HepG2 (cell line): ENCODE measurements at places on chromosomes 7 and 10.

DNA sequence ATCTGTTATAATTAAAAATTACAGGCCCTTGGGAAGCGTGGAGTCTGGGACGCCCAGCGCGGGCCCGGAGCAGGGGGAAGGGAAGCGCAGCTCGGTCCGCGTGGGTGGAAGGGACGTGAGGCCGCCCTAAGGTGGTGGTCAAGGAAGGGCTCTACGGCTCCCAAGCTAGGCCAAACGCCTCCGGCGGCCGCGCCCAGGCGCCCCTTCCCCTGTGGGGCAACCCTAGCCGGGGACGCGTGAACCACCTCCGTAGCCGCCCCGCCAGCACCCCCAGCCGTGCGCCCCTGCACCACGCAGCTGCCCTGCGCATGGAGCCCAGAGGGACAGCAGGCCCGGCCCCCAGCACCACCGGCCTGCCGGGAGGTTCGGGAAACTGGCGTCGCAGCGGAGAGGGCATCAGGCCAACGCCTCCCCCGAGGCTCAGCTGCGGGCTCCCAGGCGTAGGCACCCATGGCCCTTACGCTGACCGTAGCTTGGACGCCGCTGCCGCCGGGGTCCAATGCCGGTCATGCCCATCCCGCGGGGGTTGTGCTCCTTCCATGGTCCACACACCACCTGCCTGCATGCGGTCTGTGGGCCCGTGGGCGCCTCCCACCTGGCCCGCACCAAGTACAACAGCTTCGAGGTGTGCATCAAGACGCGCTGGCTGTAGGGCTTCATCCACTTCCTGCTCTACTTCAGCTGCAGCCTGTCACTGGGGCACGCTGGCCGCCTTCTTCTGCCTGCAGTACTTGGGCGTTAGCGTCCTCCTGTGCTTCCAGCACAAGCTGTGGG is 166.7 kb downstream of the SEPTIN7 start:
- DNase-seq: no peak

GRCh38 chr10:78436222-78436573 is 402.5 kb downstream of the RPS24 start:
- no peak for DNase-seq

DNA sequence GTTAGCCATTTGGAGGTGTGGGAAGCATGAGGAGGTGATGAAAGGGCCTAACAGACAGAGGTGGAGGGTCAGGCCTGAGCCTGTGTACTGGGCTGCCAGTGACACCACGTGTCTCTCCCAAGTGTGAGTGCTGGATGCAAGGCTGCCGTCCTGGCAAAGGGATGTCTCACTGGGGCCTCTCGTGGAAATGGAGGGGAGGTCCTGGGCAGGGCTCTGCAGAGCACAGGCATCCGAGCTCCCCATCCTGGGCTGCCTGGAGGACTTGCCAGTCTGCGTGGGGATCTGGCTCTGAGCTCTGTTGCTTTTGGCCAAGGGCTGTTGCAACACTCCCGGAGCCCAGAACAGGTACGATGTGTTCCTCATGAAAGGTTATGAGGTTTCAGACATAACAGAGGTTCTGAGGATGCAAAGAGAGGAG is 77.3 kb downstream of the GRK5 start:
- DNase-seq: no peak

DNA sequence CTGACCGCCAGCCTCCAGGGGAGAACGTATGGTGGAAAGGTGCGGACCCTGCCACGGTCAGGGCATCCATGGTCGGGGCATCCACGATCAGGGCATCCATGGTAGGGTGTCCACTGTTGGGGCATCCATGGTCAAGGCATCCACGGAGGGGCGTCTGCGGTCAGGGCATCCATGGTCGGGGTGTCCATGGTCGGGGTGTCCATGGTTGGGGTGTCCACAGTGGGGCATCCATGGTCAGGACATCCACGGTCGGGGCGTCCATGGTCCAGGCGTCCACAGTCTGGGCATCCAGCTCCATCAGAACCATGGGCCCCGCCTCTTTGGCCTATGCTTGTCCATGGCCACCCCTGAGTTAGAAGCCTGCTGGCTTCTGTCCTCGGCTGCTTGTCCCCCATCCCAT is 148.1 kb downstream of the ADARB2 start:
- DNase-seq: no peak

- DNase-seq: no peak
Observed at GRCh38 chr7:53642866-53643265, 607.4 kb downstream of the POM121L12 start.

DNA sequence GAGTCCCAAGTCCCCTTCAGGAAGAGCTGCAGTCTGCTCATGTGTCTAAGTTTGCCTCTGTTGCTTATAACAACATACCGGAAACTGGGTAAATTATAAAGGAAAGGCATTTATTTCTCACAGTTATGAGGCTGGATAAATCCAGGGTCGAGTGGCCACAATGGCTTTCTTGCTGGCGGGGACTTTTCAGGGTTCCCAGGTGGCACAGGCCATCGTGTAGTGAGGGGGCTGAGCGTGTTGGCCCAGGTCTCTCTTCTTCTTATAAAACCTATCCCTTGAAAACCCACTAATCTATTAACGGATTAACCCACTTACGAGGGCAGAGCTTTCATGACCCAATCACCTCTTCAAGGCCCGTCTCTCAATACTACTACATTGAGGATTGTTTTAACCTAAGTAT is 8.7 kb downstream of the VIPR2 start:
- no peak for DNase-seq

GRCh38 chr7:34059136-34059828 is 153.9 kb downstream of the BMPER start:
- no peak for DNase-seq

GRCh38 chr10:77027141-77027540 is 610.5 kb downstream of the KCNMA1 start:
- DNase-seq: no peak

GRCh38 chr10:74373059-74373458 is 222.0 kb downstream of the ADK start:
- no peak for DNase-seq

- no peak for DNase-seq
Observed at GRCh38 chr7:132687981-132688383, 111.7 kb upstream of the PLXNA4 start.

- DNase-seq: no peak
Observed at GRCh38 chr10:88833723-88834122, 17.9 kb downstream of the ANKRD22 start.

- DNase-seq: peak; percentile 10
Observed at GRCh38 chr7:86598311-86598710, 45.4 kb upstream of the GRM3 start.

DNA sequence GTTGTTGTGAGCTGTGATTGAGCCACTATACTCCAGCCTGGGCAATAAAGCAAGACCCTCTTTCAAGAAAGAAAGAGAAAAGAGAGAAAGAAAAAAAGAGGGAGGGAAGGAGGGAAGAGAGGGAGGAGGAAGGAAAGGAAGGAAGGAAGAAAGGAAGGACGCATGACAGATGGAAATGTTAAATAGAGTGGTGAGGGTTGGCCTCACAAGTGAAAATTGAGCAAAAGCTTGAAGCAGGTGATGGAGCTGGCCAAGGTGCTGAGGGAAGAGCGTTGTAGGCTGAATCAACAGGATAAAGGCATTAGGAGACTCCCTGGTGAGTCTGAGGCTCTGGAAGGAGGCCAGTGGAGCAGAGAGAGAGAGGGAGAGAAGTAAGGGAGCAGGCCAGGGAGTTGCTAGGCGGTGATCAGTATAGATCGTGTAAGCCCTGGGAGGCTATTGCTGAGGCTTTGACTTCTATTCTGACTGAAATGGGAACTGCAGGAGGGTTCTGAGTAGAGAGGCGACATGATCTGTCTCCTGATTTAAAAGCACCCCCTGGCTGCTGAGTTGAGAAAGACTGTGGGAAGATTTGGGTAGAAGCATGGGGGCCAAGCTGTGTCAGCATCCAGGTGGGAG is 26.5 kb upstream of the TMEM248 start:
- DNase-seq: no peak

DNA sequence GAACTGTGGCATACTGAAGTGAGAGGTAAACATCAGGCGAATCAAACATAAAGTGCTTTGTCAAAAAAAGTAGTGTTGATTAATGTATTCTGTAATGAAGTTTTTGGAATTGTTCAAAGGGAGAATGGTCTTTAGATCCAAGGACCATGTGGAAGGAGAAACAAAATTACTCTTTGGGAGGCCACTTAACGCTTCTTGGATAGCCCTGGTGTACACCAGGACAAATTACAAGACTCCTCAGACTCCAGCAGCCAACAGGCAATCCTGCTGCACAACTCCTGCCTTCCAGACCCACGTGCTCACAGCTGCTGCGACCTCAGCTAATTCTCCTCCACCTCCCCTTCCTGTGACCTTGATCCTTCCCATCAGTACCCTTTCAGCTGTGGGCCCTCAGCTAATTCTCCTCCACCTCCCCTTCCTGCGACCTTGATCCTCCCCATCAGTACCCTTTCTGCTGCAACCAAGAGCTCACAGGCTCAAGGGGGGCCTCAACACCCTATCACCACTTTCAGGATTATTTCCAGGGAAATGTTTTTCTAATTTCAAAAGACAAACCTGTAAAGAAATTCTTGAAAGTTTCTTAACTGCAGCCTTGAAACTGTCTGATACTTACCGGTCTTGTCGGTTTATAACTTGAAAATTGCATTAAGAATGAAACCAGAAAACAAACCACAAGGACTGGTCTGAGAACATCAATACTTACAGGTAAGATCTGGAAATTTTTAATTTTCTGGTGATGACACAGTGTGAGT is 29.7 kb upstream of the DDC start:
- peak; percentile 19 for DNase-seq

GRCh38 chr10:69568472-69569395 is 4.5 kb downstream of the NEUROG3 start:
- no peak for DNase-seq

DNA sequence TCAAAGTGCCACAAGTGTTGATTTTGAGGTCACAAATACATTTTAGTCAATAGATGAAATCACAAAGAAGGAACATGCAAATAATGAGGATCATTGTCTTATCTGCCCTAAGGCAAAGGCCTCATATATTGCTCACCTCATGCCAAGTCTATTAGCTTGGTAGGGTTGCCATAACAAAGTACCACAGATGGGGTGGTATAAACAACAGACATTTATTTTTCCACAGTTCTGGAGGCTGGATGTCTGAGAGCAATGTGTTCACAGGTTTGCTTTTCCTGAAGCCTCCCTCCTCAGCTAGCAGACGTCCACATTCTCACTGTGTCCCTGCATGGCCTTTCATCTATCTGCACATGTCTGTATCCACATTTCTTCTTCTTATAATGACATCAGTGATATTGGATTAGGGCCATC is 59.6 kb downstream of the RELN start:
- DNase-seq: no peak

DNA sequence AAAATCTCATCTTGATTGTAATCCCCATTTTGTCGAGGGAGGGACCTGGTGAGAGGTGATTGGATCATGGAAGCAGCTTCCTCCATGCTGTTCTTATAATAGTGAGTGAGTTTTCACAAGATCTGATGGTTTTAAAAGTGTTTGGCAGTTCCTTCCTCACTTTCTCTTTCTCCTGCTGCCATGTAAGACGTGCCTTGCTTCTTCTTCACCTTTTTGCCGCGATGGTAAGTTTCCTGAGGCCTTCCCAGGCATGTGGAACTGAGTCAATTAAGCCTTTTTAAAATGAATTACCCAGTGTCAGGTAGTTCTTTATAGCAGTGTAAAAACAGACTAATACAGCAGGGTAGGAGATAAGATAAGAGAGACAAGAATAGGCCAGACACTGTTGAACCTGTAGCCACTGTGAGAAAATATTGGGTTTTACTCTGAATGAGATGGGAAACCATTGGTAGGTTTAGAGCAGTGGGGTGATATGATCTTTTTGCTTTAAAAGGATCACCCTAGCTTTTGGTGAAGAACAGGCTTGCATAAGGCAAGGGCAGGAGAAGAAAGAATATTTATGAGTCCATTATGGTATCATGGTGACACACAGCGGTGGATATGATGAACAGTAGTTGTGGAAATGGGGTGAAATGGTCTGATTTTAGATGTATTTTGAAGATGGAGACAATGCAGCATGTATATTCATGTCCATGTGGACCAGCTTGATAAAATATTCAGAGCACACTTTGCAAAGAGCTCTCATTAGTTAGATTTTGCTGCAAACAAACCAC is 11.5 kb downstream of the OR6B1 start:
- peak; percentile 51 for DNase-seq

DNA sequence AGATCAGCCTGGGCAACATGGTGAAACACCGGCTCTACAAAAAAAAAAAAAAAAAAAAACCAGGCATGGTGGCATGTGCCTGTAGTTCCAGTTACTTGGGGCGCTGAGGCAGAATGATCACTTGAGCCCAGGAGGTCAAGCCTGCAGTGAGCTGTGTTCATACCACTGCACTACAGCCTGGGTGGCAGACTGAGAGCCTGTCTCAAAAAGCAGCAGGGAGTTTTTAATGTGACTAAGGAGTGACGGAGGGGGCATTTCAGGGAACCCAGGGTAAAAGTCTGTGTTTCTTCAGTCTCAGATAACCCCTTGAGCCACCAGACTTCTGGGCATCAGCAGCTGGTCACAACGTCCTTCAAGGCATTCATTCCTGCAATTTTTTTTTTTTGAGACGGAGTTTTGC is 2.2 kb upstream of the C10orf95 start:
- no peak for DNase-seq

DNA sequence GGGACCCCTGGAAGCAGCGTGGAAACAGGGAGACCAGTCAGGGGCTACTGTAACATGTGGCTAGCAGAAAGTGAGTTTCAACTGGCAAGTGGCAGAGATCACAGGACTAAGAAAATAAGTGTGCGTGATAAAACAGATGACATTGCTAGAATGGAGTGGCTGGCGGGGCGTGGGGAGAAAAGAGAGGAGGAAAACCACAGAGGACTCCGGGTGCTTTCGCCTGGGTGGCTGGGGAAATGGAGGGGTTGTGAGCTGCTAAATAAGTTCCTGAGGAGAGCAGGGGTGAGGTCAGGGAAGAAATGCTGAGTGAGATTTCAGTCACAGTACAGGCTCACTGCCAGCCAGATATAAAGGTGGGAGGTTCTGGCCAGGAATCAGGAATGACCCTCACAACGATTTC is 166.9 kb downstream of the MYOF start:
- DNase-seq: no peak

DNA sequence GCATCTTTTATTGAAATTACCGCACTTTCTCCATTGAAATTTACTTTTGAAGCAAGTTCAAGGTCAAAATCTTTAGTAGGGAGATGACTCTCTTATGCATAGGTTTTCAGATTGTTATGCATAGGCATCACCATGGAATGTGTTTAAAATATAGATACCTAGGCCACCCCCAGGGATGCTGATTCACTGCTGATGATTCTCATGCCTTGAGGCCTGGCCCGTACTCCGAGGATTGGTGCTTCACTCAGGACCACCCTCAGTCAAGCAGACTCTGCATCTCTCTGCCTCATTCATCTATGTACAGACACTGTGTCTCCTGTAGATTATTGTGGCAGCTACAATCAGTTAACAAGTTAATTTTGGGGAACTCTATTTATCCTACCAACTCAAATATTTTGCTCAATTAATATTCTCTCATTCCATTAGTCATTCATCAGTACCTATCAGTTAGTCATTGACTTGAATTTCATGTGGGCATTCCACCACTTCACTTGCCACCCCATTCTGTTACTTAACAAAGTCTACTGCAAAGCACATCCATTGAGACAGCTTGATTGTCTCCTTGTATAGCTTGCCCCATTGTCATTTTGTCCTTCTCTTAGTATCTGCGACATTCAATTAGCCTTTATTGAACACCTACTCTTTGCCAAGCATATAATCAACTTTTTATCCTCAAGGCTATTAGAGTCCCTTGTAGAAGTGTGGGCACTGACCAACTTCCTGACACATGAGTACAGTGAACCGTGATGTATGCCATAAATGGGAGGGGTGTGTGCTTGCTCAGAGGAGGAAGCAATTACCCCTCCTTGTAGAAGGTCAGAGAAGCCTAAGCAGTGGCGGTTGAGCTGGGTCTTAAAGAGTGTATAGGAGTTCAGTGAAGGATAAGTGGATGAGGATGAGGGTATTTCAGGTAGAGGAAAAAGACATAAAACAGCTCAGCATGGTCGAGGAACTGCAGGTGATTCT is 255.6 kb upstream of the BMPER start:
- no peak for DNase-seq
